Cardiac septum (tissue), 1 donor: ENCODE measurements at places on chromosomes 11 and 22.

DNA sequence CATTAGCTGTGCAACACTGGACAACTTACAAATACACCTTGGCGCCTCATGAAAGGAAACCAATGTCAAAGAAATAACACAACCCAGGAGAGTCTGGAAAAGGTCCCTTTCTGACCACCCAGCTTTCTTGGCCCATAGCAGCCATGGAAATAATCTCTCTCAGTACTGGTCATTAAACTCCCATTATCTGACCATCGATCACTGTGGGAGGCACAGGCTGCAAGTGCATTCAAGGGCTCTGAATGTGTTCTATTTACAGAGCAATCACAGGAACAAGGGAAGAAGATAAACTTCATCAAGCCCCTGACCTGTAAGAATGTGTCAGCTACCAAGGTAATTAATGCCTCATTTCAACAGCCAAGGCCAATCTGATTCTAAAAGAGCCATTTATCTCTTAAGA lies 40.1 kb downstream of the CTSC start:
- no peak for DNase-seq

DNA sequence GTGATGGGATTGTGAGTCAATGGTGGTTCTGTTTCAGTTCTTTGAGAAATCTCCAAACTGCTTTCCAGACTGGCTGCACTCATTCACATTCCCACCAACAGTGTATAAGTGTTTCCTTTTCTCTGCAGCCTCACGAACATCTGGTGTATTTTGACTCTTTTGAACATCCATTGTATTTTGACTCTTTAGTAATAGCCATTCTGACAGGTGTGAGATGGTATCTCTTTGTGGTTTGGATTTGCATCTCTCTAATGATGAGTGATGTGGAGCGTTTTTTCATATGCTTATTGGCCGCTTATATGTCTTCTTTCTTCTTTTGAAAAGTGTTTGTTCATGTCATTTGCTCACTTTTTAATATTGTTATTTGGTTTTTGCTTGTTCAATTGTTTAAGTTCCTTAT lies 19.4 kb downstream of the NELL1 start:
- no peak for DNase-seq

GRCh38 chr22:17929909-17930308 lies 94.5 kb downstream of the MICAL3 start:
- DNase-seq: no peak

DNA sequence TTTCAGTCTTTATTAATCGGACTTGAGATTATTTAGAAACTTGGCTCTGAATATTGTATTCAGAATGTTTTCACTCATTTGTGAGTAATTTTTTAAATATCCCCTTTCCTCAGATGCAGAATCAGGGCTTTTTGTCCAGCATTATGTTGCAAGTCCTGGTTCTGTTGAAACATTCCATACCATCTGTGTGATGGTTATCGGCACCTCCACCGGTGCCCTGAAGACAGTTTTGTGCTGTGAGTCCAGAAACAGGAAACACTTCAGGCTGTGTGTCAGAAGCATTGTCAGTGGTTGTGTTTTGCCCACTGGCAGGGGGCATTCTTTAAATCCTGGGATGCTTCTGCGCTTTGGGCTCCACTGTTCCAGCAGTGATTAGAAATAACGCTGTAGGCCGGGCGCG lies 20.4 kb downstream of the CDPF1 start:
- no peak for DNase-seq

DNA sequence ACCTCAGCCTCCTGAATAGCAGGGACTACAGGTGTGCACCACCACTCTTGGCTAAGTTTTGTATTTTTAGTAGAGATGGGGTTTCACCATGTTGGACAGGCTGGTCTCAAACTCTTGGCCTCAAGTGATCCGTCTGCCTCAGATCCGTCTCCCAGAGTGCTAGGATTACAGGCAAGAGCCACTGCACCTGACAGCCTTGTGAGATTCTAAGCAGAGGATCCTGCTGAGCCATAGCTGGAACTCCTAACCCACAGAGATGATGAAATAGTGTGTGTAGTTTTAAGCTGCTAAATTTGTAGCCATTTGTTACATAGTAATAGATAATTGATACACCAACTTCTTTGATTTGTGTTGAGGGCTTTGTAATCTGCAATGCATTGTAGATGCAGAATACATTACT lies 51.1 kb downstream of the CLMP start:
- no peak for DNase-seq

- no peak for DNase-seq
Measured at GRCh38 chr11:66891851-66892660, 35.2 kb downstream of the LRFN4 start.

DNA sequence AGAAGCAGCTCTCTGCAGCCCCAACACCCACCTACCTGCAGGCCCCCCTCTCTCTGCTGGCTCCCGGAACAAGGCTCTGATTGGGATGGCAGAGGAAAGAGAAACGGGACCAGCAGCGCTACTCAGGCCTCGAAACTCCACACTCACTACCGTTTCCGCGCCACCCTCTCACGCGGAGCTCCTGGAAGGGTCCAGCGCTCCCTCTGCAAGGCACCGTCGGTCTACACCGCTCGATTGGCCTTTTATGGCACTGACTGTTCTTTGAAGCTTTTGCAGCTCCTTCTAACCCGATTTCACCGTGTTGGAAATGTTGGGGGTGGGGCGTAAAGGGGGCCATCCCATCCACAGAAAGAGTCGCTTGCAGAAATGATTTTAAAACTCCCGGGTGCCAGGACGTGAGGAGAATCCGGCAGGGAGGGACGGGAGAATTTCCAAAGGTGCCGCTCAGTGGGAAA lies 323 bp upstream of the PANX1 start:
- no peak for DNase-seq

- DNase-seq: no peak
Measured at GRCh38 chr11:109586789-109587188, 164.8 kb downstream of the C11orf87 start.

DNA sequence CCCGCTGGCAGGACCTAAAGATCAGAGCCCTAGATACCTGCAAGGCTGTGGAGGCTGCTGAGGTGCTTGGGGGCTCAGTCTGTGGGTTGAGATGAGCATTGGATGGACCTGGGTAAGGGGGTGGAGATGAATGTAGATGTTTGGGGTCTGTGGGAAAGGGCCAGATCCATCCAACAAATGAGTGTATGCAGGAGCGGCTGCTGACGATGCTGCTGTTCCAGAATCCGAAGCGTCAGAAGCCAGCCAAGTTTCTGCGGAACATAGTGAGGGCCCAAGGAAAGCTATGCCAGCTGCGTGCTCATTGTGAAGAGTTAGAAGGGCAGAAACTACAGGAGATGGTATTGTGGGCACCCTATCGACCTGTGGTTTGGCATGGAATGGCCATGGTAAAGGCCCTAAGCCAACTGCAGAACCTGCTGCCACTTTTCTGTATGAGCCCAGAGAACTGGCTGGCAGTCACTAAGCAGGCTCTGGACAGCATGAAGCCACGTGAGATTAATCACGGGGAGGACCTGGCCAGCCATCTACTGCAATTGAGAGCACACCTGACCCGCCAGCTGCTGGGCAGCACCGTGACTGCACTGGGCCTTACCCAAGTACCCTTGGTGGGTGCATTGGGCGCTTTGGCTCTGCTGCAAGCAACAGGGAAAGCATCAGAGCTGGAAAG lies 36.6 kb downstream of the RRP8 start:
- no peak for DNase-seq

- DNase-seq: no peak
Measured at GRCh38 chr11:123590296-123590912, 64.0 kb downstream of the SCN3B start.

DNA sequence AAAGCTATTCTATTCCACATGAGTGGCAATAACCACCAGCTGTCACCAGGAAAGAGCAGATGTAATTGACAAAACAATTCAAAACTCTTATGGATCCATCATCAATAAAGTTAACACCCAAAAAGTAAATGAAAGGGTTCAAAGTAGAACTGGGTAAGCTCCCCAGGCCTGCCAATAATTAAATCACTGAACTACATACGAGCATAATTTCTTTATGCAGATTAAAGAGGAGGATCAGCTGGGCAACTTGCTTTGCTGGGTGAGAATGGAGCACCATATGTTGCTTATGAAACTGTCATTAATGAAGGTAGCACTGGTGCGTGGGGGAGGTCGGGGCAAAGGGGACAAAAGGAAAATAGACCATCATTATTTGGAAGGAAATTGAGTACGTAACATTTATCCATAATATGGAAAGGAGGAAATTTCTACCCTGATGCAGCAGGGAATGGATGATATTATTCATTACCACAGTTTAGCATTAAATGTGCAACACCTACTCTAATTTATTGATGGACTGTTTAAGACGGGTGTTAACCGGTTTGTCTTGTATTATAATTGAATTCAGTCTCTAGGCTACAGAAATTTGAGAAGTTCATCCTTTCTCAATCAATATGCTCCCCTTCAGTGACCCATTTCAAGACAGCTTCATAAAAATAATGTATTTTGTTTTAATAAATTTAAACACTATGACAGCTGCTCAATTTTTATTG lies 315.9 kb downstream of the CADM1 start:
- no peak for DNase-seq

GRCh38 chr11:86623041-86623621 lies 49.3 kb downstream of the ME3 start:
- no peak for DNase-seq

GRCh38 chr11:66970371-66970806 lies 4.7 kb upstream of the C11orf86 start:
- DNase-seq: no peak

- DNase-seq: no peak
Measured at GRCh38 chr22:45226503-45227186, 14.0 kb downstream of the KIAA0930 start.

GRCh38 chr11:96019810-96020747 lies 96.2 kb upstream of the MTMR2 start:
- no peak for DNase-seq

GRCh38 chr11:76728778-76729177 lies 54.4 kb upstream of the TSKU start:
- DNase-seq: no peak

- DNase-seq: no peak
Measured at GRCh38 chr22:50563413-50564160, 868 bp upstream of the SYCE3 start.

- no peak for DNase-seq
Measured at GRCh38 chr11:21511835-21512440, 680.9 kb upstream of the ANO5 start.

DNA sequence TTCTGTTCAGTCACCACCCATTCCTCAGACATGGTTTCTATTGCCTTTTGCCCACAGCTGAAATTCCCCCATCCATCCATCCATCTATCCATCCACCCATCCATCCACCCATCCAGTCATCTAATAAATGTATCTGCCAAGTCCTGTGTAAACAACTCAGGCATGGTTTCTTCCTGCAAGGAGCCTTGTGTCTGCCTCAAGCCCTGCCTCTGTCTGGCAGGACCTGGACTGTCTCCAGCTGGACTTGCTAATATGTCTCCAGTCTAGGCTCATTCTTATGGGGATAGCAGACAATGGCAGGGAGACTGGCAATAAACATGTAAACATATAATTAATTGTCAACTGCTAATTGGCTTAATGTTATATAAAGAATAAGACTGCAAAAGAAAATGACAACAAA lies 64.7 kb upstream of the AMPD3 start:
- DNase-seq: no peak

DNA sequence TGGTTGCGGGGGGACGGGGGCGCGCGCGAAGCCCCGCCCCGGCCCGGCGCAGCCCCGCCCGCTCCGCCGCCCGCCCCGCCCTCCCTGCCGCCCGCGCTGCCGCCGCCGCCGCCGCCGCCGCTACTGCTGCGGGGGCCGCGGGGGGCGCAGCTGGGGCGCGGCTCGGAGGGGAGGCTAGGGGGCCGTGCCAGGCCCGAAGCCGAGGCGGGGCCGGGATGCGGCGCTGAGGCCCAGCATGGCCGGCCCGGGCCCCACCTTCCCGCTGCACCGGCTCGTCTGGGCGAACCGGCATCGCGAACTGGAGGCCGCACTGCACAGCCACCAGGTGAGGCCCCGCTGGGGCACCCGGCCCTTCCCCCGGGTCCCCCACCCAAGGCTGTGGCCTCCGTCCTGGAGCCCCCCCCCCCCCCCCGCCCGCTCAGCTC lies at the start of gene ANKRD13D:
ANKRD13D (plus strand) TSS at position 78 of the 425 bp plus-strand sequence; CDS start at position 236, 158 bp downstream.
- no peak for DNase-seq

GRCh38 chr11:59212744-59213631 lies at the start of gene MPEG1:
TSS of gene MPEG1 (minus strand) at chr11:59212927. CDS start at chr11:59212865, 62 bp downstream.
- DNase-seq: no peak

GRCh38 chr11:128507936-128508335 lies 79.4 kb downstream of the ETS1 start:
- DNase-seq: no peak

- DNase-seq: no peak
Measured at GRCh38 chr11:86415026-86415425, 40.3 kb downstream of the CCDC81 start.

- DNase-seq: no peak
Measured at GRCh38 chr11:44906649-44907048, 44.0 kb downstream of the TP53I11 start.

DNA sequence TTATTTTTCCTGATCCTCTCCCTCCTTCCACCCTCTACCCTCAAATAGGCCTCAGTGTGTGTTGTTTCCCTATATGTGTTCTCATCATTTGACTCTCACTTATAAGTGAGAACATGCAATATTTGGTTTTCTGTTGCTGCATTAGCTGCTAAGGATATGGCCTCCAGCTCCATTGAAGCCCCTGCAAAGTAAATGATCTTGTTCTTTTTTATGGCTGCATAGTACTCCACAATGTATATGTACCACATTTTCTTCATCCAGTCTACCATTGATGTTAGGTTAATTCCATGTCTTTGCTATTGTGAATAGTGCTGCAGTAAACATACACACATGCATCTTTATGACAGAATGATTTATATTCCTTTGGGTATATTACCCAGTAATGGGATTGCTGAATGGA lies 13.3 kb upstream of the RASSF10 start:
- no peak for DNase-seq

DNA sequence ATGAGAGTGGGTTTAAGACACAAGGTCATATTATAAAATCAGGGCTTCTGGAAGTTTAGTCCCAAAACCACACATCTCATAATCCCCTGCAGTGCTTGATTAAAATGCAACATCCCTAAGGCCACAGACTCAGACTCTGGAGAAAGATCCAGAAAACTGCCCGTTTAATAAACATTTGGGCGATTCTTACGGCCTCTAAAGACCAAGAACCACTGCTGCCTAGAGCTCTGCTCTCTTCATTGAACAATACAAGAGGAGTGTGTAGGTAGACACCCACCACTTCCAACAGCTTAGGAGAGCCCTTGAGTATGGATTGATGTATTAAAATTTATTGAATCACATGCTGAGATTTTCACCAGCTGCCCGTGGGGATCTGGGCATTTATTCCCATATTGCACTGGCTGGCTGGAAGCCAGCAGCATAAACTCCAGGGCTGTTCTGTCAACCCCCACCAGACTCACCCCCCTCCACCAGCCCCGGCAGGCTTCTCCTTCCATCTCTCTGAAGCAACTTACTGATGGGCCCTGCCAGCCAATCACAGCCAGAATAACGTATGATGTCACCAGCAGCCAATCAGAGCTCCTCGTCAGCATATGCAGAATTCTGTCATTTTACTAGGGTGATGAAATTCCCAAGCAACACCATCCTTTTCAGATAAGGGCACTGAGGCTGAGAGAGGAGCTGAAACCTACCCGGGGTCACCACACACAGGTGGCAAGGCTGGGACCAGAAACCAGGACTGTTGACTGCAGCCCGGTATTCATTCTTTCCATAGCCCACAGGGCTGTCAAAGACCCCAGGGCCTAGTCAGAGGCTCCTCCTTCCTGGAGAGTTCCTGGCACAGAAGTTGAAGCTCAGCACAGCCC lies 749 bp upstream of the BEST1 start:
- no peak for DNase-seq

GRCh38 chr22:41713004-41713403 lies 13.7 kb downstream of the MEI1 start:
- no peak for DNase-seq
